ENCODE measurements at places on chromosomes 2 and 18.

GRCh38 chr18:47260120-47260923 lies 8.9 kb upstream of the SKOR2 start:
- no peak for DNase-seq

GRCh38 chr2:12711339-12711738 lies 5.4 kb upstream of the TRIB2 start:
- DNase-seq = no peak

DNA sequence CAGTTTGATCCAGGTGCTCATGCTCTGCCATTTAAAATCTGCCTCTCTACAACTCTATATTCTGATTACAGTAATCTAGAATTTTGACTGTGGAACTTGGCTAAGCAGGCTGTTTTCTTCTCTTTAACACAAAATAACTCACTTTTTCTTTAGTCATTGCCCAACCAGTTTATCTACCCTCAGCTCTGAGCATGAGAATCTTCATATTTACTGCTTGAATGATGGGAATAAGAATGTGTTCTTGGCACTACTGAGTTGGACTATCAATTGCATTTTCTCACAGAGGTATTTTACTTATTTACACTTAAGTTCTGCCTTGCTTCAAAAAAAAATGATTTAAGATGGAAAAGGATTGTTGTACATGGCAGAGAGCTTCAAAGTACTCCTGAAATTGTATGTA lies 301.1 kb downstream of the CCDC85A start:
- no peak for DNase-seq

- DNase-seq = no peak
Measured at GRCh38 chr2:203763938-203764664, 57.7 kb downstream of the CD28 start.

GRCh38 chr2:20091305-20091991 lies 40.0 kb upstream of the LAPTM4A start:
- DNase-seq = no peak

- no peak for DNase-seq
Measured at GRCh38 chr2:42673989-42674579, 89.9 kb downstream of the OXER1 start.

DNA sequence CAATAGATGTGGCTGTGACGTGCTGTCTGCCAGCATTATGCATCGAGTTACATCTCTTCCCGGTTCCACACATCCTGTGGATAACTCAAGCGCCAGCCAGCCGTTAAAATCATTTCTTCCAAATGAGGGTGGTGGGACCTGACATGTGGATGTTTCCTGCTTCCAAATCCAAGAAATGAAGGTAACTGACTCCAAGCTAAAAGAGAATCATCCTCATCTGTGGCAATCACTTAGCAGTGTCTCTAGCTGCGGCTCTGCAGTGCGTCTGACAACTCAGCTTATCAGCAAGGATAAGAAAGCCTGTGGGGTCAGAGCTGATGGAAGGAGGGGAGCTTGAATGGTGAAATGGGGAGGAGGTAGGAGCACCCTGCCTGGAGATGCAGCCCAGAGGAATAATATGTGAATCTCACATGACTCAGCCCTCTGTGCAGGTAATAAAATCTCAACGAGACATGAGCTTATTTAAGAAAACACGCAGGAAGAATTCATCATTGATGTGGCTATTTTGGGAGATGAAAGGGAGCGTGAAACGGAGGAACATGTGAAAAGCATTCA lies 382.2 kb upstream of the TRIB2 start:
- no peak for DNase-seq

DNA sequence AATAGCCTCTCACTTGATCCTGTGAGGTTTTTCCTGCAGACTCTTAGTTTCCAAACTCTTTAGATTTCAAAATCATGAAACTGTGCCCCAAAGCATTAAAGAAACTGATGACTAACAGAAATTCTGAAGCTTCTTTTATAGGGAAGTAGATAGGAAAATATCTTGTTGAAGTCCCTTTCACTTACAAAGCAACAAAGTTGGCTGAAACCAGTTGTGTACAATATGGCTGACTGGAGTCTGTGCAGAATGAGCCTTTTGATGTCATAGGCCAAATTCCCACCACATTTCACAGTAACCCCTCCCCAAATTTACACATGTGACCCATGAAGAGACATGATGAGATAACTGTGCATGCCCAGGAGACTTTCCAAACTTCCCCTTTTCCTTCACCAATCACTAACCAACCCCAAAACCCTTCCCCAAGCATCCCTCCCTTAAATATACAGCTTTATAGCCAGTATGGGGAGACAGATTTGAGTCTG lies 61.7 kb upstream of the NCK2 start:
- DNase-seq = no peak

DNA sequence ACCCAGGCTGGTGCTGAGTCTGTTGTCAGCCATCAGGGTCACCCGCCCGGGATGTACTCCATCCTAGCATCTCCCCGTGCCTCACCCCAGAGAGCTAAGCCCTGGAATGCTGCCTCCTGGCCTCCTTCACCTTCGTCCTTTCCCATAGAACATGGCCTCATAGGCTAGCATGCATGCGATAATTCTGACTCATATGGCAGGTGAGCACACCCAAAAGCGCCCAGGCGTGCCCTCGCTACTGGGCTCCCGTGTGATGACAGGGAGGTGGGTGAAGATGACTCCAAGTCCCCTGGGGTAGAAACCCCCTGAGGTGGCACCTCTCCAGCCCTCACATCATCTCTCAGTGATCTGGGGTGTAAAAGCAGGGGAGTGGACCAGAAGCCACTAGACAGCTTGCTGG lies 7.3 kb downstream of the SPR start:
- no peak for DNase-seq

DNA sequence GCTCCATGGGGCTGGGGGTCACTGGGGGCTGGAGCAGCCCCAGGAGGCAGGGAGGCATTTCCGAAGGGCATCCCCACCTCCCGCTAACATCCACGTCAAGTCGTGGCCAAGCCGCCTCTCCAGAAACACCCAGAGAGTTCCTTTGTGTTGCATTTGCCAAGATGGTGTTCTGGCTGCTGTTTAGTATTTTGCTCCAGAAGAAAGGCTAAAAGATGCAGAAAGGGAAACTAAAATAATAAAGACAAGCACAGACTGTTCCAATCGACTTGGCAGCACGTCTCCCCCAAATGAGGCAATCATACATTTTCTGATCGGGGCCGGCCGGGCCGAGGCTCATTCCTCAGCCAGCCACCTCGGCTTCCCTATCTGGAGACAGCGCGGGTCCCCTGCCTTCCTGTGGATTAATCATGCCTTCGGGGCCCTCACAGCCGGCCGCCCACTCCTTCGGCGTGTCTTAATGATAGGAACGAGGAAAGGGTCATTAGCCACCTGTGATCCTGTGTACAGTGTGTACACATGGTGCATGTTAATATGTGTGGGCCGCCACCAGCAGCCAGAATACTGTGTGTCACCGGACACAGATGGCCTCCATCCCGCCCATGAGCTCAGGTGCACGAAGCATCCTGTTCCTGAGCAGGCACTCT lies 169.2 kb downstream of the KLHL29 start:
- no peak for DNase-seq

DNA sequence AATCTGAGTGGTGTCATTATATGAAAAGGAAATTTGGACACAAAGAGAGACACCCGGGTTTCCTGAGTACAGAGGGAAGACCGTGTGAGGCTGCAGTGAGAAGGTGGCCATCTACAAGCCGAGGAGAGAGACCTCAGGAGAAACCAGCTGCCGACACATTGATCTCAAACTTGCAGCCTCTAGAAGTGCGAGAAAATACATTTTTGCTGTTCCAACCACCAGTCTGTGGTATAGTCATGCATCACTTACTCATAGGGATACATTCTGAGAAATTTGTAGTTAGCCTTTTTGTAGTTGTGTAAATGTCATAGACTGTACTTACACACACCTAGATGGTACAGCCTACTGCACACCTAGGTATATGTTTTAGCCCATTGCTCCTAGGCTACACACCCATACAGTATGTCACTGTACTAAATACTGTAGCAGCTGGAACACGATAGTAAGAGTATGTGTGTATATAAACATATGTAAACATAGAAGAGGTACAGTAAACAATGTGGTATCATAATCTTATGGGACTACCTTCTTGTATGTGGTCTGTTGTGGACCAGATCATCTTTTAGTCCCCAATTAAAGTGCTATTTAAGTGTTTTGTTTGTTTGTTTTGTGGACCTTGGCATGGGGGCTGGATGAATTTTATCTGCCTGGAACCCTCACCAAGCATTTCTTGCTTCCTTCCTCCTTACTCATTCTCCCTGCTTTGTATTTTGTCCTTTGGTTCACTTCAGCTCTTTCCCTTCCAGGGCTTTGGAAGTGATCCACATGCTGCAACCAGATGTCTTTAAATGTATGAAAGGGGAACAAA lies 38.3 kb upstream of the SESTD1 start:
- no peak for DNase-seq
